Effector memory CD8-positive, alpha-beta T cell (primary cell): ENCODE measurements at places on chromosomes 7 and 10.
A peak's percentile ranks its signal among the peaks of the same experiment; 100 is the strongest.

DNA sequence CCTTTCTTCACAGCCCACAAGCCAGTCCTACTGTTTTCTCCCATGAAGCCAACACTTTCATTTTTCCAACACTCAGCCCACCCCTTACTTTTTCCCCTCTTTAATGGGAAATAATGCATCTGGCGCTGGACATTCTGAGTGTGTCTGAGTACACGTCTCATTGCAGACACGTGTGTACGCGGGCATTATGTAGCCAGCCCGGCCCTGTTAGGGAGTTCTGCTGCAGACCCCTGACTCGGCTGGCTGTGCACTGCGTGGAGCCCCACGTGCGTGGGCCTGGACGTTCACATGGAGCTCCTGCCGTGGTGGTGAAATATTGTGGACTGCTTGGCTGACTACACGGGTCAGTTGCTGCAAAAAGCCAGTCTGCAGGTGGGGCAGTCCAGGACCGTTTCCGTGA, 233.0 kb downstream of the ADARB2 start:
- no peaks in the 10 kb centered on the region for H3K36me3 ChIP-seq
- no peak for DNase-seq
- peaks cover 40% of the 10 kb centered on the region for H3K27me3 ChIP-seq
- H3K4me1 ChIP-seq = no peaks in the 10 kb centered on the region
- H3K27ac ChIP-seq = no peak overlapping the region
- H3K4me3 ChIP-seq = no peak overlapping the region

DNA sequence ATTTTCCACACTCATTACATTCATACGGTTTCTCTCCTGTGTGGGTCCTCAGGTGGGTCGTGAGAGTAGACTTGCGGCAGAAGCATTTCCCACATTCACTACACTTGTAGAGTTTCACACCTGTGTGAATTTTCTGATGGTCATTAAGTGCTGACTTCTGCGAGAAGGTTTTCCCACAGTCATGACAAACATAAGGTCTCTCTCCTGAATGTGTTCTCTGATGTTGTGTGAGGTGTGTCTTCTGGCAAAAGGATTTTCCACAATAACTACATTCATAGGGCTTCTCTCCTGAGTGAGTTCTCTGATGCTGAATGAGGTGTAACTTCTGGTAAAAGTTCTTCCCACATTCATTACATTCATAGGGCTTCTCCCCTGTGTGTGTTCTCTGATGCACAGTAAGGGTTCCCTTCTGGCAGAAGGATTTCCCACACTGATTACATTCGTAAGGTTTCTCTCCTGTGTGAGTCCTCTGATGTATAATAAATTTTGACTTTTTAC, 15.1 kb downstream of the ZNF12 start:
- no peaks in the 10 kb centered on the region for H3K27me3 ChIP-seq
- no peak overlapping the region for H3K4me3 ChIP-seq
- H3K27ac ChIP-seq = no peak overlapping the region
- no peaks in the 10 kb centered on the region for H3K4me1 ChIP-seq
- peaks cover 12% of the 10 kb centered on the region for H3K36me3 ChIP-seq
- no peak for DNase-seq

- H3K4me3 ChIP-seq = peak overlapping the region; percentile 92
- peaks cover 34% of the 10 kb centered on the region for H3K36me3 ChIP-seq
- H3K27ac ChIP-seq = peak overlapping the region; percentile 96
- DNase-seq = no peak
Measured at GRCh38 chr7:155643804-155644177, 670 bp upstream of the RBM33 start.

DNA sequence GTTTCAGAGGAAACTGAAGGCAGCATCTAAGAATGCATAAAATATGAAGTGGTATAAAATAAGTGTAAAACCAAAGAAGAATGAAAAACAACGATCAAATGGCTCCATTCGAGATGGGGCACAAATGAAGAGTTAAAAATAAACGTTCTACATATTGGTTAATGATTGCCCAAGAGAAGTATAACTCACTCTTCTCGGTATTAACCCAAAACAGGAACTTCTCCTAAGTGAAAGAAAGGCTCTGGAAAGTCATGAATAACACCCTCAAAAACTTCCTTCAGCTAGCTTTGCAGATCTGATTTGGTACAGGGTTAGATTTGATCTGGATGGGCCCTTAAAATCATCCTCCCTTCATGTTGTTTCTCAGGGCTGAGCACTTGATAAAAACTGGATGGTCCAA, 94.3 kb upstream of the ADO start:
- no peak for DNase-seq
- no peaks in the 10 kb centered on the region for H3K27me3 ChIP-seq
- H3K4me1 ChIP-seq = peaks cover 3% of the 10 kb centered on the region
- H3K27ac ChIP-seq = no peak overlapping the region
- no peaks in the 10 kb centered on the region for H3K36me3 ChIP-seq

- H3K4me3 ChIP-seq = no peak overlapping the region
- H3K4me1 ChIP-seq = no peaks in the 10 kb centered on the region
- H3K36me3 ChIP-seq = peaks cover 6% of the 10 kb centered on the region
- no peaks in the 10 kb centered on the region for H3K27me3 ChIP-seq
- DNase-seq = no peak
- H3K27ac ChIP-seq = no peak overlapping the region
Measured at GRCh38 chr10:28047061-28047460, 48.2 kb upstream of the ODAD2 start.

GRCh38 chr7:2096692-2097387, 135.9 kb downstream of the MAD1L1 start:
- DNase-seq = no peak
- no peaks in the 10 kb centered on the region for H3K27me3 ChIP-seq
- H3K27ac ChIP-seq = peak overlapping the region; percentile 23

DNA sequence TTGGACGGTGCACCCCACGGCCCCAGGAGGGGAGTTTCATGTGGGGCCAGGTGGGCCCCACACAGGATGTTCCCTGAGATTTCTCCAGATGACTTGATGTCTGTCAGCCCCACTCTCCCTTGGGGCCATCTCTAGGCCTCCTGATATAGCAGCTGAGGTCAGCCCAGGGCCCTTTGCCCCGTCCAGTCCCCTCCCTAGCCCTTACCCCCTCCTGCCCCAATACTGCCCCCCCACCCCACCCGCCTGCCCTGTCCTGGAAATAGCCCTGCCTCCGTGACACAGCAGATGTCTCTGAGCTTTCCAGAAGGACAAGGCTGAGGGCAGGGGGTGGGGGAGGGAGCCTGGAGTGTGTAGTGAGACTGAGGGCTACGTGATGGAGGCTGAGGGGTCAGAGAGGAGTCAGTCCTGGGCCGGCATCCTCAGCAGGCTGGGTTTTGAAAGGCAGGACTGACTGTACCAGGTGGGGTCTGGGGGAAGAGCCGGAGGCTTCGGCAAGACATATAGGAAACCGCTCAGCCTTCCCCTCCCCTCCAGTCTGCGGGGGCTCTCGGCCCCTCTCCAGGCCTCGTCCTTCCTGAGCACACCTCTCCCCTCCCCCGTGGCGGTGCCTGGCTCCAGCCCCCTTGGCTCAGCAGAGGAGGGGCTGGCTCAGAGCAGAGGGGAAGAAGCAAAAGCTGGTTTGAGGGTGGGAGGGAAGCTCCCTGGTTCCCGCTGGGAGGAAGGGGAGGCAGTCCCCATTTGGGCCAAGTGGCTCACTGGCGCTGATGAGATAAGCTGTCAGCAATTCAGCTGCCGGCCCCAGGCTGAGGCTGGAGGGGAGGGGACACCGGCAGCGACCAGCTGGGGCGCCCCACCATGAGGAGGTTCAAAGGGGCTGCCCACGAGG, 2.0 kb downstream of the FLNC start:
- peak overlapping the region; percentile 31 for H3K4me3 ChIP-seq
- peaks cover 2% of the 10 kb centered on the region for H3K36me3 ChIP-seq
- DNase-seq = no peak
- H3K4me1 ChIP-seq = peaks cover 5% of the 10 kb centered on the region

DNA sequence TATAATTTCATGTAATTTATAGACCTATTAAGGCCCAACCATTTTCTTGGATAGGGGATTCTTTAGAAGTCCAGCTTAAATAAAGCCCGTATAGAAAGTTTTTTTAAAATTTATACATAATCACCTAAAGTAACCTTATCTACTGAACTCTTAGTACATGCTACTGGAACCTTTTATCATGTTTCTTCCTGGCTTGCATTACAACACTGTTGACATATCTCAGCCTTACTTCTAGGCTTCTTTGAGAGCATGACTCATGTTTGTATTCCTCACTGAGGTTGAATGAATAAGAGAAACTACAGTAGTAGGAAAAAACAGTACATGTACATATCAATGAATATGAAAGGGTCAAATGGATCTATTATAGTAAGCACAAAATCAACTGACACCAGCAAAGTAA, 8.2 kb upstream of the MAGI2 start:
- no peaks in the 10 kb centered on the region for H3K36me3 ChIP-seq
- H3K4me3 ChIP-seq = no peak overlapping the region
- no peak overlapping the region for H3K27ac ChIP-seq
